ENCODE measurements at places on chromosomes 1 and 21.

- DNase-seq = peak; percentile 4
Measured at GRCh38 chr1:218377143-218377660, 32.1 kb downstream of the TGFB2 start.

GRCh38 chr1:14773396-14774025, 175.0 kb downstream of the KAZN start:
- no peak for DNase-seq

DNA sequence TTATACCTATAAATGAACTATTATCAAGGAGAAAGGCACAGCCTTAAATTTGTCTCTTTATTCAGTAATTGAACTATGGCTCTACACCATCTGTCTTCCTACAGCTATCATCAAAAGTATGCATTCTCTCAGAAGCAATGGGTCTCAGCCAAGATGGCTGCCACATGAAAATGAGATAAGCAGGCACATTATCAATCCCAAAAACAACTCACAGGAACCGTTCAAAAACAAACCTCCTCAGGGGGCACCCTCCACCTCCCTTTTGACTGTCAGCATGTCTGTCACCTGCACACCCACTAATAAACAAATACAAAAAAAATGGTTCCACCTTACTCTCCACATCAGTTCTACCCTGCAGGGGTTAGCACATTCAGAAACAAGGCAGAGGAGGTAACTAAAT, 23.6 kb downstream of the KIAA0319L start:
- no peak for DNase-seq

GRCh38 chr1:23282957-23283356, 61.1 kb downstream of the HNRNPR start:
- DNase-seq = no peak

- DNase-seq = peak; percentile 39
Measured at GRCh38 chr21:42527489-42528158, 14.0 kb downstream of the SLC37A1 start.

- no peak for DNase-seq
Measured at GRCh38 chr1:47709872-47710231, 272.0 kb downstream of the FOXD2 start.

- no peak for DNase-seq
Measured at GRCh38 chr1:32989160-32990050, 24.8 kb upstream of the RNF19B start.

GRCh38 chr1:43383449-43383848, 6.2 kb downstream of the MED8 start:
- DNase-seq = no peak

- no peak for DNase-seq
Measured at GRCh38 chr21:43624339-43624738, 34.9 kb downstream of the HSF2BP start.

- no peak for DNase-seq
Measured at GRCh38 chr1:202944438-202944921, 13.6 kb downstream of the ADIPOR1 start.

GRCh38 chr1:104720741-104721140, 971.0 kb downstream of the AMY1C start:
- DNase-seq = no peak

DNA sequence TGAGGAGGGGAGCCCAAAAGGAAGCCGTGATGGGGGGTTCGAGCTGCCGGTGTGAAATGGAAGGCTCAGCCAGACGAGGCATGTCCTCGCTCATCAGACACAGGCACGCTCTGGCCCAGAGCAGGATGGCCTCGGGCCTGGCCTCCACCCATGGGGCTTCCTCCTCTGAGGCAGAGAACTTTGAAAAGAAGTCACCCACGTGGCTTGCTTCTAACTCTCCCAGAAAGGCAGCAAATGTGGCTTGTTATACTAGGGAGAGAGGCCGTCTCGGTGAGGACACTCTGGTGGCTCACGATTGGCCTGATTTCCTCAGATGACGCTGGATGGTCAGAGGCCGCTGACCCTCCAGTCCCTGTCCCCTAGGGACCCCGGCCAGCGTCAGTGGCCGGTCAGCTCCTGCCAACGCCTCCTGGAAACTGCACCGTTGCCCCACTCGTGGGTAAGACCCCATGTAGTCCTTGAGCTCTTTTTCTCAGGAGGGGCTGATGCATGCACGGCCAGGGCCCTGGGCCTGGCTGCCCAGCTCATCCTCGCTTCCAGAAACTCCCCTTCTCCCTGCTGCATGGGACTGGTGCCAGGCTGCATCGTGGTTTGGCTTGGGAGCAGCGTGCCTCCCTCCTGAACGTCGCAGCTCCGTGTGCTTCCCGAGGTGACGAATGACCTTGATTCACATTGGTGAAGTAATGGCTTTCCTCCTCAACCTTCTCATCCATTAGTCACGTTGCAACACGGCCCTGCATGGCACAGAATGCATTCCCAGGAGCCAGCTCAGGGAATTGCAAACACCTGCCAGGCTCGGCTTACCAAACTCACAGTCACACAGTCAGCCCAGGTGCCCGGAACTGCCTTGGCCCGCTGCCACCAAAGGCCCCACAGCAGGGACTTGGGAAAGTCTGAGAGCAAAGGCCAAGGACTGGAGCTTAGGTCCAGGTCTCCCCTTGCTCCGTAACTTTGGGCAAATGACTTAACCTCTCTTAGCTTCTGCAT, 58.8 kb downstream of the TOMM20 start:
- no peak for DNase-seq

DNA sequence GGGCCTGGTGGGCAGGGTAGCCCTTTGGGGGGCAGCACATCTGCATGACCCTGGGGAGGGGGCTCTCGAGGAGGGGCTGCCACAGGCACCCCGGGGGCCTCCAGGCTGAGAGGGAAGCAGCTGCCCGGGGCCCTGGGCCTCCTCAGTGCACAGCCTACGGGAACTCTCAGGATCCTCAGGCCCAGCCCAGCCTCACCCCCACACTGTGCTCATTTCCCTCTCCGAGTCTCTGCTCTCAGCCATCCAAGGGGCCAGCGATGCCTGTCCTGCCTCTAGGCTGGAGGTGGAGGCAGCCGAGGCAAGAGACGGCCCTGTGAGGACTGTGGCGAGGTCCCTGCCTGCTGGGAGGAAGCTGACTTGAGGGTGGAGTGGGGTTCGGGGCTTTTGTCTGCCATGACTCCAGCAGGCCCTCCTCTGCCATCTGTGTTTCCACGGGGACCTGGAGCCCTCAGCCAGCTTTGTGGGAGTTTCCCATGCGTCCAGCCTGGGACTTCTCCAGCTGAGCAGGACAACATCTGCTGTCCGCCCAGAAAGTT, 7.2 kb upstream of the PLEKHG5 start:
- DNase-seq = no peak

GRCh38 chr1:243801378-243801777, 48.7 kb downstream of the AKT3 start:
- DNase-seq = no peak

DNA sequence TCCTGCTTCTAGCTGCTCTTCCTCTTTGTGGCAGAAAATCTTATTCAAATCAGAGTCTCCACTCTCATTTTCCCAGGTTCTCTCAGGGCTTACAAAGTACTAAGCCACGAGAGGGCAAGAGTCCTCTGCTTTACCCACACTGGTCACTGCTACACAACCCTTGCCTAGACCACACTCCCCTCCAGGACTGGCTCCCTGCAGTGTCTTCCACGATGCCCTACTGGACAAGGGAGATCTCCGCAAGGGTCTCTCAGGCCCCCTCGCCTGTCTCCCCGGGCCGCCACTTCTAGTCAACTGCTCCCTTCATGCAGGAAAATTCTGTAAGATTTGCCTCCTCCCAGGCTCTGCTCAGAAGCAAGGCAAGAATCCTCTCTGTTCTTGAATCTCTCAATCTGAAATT, 319.6 kb downstream of the RRAGC start:
- no peak for DNase-seq

DNA sequence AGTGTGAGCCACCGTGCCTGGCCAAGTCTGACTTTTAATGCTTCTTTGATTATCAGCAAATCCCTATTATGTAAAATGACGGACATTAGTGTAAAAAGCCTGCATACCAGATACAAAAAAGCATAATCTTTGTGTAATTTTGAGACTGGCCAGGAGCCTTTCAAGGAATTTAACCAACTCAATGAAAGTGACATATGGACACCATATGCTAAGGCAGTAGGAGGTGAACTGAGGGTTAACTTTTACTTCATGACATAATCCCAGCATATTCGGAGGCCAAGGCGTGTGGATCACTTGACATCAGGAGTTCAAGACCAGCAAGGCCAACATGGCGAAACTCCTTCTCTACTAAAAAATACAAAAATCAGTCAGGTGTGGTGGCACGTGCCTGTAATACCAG, 94.6 kb downstream of the EIF4G3 start:
- DNase-seq = no peak

DNA sequence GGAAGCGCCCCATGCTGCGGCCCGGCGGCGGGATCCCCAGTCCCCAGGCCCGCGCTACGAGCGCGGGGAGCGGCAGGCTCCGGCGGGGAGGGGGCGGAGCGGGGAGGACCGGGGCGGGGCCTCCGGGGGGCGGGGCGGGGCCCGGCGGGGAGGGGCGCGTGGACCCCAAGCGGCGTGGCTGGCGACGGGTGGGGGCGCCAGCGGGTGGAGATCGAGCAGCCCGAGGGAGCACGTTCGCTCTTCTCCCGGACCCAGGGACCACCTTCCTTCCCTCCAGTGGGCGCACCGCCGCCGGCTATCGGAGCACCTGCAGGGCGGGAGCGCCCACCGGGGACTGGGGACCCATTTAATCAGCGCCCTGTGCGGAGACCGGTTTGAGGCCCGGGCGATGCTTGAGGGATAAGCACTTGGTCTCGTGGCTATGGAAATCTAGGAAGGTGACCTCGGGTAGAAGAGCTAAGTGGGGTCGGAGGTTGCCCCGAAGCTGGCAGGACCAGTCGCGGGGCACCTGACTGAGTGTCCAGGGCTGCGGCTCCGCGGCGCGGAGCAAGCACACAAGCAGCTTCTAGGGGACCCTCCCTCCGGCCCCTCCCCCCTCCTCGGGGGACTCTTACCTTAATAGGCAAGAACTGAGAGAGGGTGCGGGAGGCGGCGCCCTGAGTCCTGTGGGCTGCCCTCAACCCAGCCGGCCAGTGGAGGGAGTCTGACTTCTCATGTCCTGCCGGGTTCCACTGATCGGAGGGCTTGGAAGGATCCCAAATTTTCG, at the start of gene TSPAN2:
TSS of gene TSPAN2 (minus strand) at position 84 of the 766 bp plus-strand sequence. CDS start at position 13, 71 bp downstream.
- peak; percentile 48 for DNase-seq

- no peak for DNase-seq
Measured at GRCh38 chr1:43315963-43316737, 15.4 kb downstream of the TIE1 start.

DNA sequence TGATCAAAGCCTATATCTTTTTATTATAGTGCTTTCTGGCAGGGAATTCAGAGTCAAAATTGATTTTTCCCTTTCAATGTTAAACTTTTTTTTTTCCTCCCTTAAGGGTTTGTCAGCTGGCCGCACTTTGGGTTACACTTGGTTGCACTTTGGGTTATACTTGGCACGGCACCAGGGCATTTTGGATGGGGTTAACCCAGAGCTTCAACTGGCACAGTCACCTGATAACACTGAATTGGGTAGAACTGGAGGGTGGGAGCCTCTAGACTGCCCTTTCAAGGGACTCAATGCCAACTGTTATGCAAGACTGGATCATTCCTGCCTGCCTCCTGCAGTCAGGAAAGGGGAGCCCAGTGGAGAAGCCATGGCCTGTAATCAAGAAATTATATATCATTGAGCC, 211.5 kb downstream of the KCNJ6 start:
- no peak for DNase-seq

GRCh38 chr1:153404768-153405167, 11.6 kb upstream of the S100A7A start:
- DNase-seq = peak; percentile 32

DNA sequence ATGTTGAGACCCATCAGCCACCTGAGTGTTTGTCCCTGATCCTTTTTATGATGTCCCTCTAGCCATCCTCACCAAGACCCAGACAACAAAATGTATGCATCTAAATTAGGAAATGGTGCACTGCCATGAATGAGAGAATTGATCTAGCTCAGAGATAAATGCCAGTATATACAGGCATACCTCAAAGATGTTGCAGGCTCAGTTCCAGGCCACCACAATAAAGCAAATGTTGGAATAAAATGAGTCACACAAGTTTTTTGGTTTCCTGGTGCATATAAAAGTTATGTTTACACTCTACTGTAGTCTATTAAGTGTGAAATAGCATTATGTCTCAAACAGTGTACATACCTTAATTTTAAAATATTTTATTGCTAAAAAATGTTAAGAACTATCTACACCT, 63.9 kb downstream of the CHIA start:
- DNase-seq = no peak

DNA sequence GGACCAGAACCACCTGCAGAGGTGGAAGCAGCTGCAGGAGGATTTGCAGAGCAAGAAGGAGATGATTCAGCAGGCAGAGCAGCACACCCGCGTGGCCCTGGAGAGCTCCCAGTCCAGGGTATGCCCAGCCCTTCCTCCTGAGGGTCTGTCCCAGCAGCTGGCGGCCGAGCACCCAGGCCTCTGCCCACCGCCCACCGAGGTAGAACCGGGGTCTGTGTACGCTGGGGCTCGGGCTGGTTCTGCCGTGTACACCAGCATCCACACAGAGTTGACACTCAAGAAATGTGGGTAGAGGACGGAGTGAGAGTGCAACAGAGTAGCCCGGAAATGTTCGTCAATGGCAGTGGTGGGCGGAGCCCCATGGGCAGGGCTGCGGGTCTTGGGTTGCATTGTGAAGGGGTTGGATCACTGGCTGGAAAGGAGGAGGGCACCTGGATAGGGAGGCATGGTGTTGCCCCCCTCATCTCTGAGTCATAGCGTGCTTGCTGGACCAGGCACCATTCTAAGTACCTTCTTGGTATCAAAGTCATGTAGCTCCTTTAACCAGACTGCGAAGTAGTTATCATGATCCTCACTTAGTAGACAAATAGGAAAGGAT, 5.1 kb upstream of the SMIM1 start:
- DNase-seq = no peak

DNA sequence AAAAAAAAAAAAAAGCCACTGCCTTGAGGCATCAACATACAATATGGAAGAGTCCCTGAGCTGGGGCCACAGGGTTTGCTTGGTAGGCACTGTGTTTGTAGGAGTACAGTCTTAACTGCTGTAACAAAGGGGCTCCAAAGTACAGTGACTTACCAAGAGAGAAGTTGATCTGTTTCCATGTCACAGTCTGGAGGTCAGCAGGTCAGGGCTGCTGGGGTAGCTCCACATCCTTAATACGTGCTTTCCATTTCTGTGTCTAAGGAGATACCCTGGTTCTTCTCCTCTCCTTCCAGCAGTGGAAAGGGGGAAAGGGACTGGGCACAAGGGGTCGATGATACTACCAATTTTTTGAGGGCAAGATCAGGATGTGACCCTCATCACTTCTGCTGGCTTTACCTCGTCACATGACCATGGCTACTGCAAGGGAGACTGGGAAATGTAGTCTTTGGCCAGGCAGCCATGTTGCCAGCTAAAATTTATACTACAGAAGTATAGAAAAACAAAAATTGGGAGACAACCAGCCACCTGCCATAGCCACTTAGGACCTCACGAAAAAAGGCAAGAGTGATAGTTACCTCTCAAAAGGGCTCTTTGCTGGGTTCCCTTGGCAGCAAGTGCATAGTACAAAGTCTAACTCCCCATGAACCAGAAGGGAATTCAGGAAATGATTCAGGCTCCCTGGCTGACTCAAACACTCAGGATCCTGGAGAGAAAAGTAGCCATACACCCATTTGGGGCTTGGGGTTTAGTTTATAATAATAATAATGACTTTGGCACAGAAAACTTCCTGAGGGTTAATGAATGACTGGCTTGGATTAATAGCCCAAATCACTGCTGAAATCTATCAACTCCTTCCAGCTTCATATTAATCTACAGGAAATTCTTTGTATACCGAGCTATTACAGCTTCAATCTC, 52.7 kb upstream of the ATP5PO start:
- no peak for DNase-seq

- DNase-seq = no peak
Measured at GRCh38 chr1:5709976-5710375, 282.2 kb downstream of the NPHP4 start.

GRCh38 chr1:30901798-30902581, 6.6 kb downstream of the SDC3 start:
- DNase-seq = no peak

Measured in effector memory CD8-positive, alpha-beta T cell (primary cell).